ENCODE measurements at places on chromosomes 7 and 10.
A peak's percentile ranks its signal among the peaks of the same experiment; 100 is the strongest.

GRCh38 chr10:21061184-21061583, 164.1 kb upstream of the NEBL start:
- DNase-seq: no peak

GRCh38 chr10:96712662-96713271, 7.5 kb downstream of the PIK3AP1 start:
- no peak for DNase-seq

DNA sequence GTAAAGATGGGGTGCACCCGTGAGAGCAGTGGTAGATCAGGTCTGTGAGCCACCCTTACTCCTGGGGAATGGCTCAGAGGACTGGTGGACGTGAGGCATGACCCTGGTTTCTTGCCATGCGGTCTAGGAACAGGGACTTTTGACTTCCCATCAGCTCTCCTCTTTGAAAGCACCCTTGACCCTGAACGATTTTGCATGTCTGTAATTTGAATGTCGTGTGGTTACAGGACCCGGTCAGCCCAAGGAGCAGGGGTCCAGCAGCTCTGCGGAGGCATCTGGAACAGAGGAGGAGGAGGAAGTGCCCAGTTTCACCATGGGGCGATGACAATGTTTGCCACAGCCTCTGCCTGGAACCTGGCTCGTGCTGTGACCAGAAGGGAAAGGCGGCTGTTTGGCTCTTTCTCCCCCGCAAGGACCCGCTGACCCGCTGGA, 8.6 kb upstream of the ORAI2 start:
- no peak for DNase-seq

- DNase-seq: no peak
Measured at GRCh38 chr10:104574838-104575237, 66.3 kb upstream of the SORCS3 start.

DNA sequence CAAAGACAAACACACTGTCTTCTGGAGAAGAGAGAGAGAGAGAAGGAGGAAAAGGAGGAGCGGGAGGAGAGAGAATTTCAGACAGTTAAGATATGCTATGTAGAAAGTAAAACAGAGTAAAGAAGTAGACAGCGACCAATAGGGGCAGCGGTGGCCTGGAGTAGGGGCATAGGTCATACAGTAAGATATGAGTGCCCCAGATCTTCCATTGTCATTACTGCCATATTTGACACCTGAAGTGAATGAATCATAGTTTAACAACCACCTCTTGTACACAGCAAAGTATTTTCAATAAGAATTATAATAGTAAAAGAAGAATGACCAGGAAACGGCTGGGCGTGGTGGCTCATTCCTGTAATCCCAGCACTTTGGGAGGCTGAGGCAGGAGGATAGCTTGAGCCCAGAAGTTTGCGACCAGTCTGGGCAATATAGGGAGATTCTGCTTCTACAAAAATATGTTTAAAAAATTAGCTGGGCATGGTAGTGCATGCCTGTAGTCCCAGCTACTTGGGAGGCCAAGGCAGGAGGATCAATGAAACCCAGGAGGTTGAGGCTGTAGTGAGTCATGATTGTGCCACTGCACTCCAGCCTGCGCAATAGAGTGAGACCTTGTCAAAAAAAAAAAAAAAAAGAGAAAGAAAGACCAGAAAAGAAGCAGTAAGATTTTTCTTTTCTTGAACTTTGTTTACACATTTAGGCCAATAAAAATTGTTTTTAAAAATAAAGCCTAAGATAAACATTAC, 77.0 kb upstream of the GPR158 start:
- no peak for DNase-seq

DNA sequence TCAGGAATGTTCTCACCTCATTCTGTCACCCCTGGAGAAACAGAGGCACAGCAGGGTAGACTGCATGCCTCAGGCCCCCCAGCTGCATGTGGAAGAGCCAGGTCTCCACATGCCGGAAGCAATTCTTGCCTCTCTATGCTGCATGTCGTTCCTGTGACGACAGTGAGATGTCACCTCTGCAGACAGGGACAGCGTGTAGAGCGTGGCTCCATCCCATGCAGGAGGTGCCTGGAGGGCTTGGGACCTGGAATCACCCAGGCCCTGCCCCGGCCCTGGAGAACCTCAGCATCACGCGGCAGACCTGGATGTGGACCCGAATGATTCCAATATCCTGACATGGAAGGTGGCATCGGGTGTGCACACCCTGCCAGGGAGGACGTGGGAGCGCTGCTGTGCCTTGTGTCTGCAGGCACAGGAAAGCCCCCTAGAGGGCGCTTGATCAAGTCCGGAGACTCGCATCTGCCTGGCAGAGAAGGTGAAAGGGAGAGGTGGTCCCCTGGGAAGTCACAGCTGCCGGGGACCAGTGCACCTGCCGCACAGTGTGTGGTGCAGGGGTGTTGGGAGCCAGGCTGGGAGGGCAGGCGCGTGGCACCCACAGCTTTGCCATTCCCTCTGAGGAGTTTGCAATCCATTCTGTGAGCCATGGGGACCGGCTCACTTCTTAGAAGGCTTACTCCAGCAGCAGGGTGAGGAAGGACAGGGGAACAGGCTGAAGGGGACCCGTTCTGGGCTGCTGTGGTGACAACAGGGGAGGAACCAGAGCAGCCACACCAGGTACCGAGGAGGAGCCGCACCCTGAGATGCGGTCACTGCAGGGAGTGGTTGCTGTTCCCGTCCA, 45.3 kb upstream of the EN2 start:
- peak; percentile 69 for DNase-seq

DNA sequence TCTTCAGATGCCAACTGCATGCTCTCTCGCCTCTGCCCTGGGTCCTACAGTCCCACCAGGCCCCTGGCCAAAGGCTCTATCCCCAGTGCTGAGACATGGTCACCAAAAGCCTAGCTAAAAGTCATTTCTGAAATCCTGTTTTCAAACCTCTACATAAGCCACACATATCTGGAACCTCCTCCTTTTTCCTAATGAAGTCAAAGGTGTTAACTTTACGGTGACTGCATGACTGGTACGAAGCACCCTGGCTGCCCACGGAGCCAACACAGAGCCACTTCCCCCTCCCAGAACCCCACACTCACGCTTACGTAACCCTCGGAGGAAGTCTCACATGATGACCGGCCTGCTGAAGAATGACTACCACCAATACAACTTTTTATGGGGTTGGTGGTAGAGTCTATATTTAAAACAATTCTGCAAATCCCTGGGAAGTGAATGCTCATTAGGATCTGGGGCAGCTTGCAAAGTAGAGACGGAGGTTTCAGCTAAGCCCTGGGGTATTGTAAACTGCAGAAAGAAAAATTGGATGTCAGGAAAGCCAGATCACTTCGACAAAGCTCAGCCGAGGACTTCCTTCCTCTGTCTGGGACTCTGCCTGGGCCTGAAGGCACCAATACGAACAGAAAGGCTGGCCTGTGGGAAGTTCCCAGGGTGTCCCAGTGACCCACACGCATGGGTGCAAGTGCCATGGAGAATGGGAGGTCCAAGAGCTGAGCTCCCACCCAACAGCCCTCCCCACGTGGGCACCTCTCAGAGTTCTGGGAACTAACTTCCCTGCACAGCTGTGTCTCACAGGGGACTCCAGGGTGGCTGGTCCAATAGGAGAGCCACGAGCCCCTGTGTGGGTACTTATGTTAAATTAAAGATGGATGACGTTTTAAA, 50.7 kb downstream of the PDGFA start:
- DNase-seq: no peak

All from K562 (cell line).